ENCODE measurements at places on chromosomes 2 and 18.

DNA sequence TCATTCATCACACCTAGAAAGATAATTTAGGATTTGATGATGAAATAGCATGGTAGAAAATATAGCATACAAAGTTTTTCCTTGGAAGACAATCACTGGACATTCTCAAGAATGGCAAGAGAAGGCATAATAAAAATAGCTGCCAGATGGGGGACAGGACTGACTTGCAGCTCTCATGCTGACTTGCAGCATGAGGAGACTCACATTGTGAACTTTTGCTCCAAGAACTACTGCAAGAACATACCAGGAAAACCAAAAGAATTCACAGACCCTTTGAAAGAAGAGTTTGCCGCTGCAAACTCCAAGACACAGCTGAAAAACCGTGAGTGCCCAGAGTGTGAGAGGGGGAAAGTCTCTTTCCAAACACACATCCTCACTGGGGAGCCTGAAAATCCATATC is 47.0 kb downstream of the CRYGD start:
- DNase-seq = no peak

DNA sequence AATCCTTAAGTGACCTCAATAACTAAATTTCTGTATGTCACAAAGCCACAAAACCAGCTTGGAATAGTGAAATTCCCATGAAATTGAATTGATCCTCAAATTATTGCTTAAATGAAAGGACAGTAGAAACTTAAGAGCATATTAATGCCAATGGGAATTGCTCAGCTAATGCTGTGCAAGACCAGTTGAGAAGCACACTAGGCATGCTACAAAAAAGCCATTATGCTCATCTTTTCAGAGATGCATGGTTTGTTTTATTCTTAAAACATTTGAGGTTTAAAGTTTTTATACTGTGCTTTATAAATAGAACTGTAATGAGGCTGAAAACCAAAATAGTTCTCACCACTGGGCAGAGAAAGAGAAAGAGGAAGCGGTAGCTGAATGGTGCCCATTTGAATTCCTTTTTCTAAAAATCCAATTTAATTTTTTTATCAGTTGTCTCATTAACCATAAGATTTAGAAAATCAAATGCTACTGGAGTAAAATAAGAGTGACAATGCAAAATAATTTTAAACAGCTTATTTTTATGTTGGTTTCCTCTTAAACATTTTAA is 98.6 kb downstream of the LNPK start:
- DNase-seq = no peak

GRCh38 chr18:42781298-42781815 is 334.1 kb downstream of the RIT2 start:
- no peak for DNase-seq

GRCh38 chr2:220154304-220154703 is 526.9 kb downstream of the SLC4A3 start:
- no peak for DNase-seq

GRCh38 chr2:25333981-25334380 is 7.7 kb downstream of the DNMT3A start:
- no peak for DNase-seq

DNA sequence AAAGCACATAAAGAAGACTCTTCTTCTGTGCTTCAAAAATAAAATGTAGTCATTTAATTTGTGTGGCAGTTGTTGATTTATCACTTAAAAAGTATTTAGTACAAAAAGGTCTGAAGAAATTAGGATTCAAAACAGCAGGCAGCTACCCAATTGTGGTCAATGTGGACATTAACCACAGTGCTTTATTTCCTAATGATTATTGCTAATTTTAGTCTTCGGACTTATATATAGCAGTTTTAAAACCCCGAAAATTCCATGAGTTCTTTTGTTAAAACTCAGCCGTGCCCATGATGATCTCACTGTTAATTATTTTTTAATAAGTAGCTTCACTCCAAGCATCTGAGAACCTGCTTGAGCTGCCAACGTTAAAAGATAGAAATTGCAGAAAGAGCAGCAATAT is 594.3 kb downstream of the STK39 start:
- DNase-seq = no peak

DNA sequence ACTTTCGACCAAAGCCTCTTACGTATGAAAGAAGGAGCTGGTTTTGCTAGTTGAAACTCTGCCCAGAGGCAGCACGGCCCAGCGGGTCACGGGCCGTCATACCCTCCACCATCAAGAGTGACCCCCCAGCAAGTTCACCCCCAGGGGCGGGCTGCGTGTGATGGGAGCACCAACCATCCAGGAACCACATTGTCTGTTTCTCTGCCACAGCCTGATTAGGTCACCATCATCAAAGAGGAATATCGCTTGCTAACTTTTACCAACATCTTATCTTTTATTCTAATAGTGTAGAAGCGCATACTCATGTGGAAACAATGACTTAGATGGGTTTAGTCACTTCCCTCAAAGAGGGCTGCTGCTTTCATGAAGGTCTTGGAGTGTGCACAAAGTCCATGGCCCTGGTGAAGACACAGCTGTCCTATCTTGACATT is 116.6 kb upstream of the SMIM21 start:
- DNase-seq = no peak

- DNase-seq = no peak
Measured at GRCh38 chr2:223578846-223579245, 23.3 kb downstream of the SCG2 start.

- no peak for DNase-seq
Measured at GRCh38 chr2:82596581-82596980, 1862.5 kb downstream of the SUCLG1 start.

DNA sequence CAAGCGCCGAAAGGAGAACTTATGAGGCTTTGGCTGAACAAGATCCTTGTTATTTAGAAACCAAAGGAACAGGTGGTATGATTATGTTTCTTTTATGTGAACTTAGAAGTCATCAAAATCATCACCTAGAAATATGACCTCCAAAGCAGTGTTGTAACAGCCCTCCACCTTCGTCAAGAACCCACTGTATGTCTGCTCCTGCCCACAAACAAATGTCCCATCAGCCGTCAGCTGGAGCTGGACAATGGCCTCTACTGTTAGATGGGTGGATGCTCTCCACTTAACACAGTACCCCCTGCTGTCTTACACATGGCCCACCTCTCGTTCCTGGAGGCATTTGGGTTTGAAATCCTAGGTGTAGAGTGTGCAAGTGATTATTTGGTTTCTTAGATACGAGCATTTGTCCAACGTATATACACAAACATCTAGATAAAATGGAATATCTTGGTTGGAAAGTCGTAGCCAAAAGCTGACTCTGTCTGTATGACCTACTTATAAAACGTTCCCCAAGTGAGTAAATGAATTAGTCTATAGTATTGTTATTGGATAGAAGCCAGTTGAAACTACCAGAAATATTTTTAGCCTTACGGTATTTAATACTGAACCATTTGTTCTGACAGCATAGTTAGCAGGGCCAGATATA is 113.0 kb downstream of the CRIM1 start:
- DNase-seq = no peak

DNA sequence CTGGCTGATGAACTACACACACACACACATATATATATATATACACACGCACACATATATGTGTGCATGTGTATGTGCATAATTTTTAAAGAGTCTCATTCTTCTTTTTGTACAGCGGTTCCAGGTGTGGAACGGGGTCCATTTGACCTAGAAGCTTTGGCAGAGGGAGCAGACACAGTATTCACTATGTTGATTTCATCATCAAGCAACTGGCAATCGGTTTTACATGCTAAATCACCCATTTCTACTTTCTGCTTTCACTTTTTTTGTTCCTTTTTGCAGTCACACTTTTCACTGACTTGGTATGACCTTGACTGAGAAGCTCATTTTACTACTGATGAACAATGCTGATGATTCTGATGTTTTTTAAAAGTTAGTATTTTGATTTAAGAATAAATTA is 63.0 kb upstream of the PGAP1 start:
- DNase-seq = no peak

GRCh38 chr2:28314968-28315367 is 77.7 kb upstream of the FOSL2 start:
- DNase-seq = no peak

DNA sequence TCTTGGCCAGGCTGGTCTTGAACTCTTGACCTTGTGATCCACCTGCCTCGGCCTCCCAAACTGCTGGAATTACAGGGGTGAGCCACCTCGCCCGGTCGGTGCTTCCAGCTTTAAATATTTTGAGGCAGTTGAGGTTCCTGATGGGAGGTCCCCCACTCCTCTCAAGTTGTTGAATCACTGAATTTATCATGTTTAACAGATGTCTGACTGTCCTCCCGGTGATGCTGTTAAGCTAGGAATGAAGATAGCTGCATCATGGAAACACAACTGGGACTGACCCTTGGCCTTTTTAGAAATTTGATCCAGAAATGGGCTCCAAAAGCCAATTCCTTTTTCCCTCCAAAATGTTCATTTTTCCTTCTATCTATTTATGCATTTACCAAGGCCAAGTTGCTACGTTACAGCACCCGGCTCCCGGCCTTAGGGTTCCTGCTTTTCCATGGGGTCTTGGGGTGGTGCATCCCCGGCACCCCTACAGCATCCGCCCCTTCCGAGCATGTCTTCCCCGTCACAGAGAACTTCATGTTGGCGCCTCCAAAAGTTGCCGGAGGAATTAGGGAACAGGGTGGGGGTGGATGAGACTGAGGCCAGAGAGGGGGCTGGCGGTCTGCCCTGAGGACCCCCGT is 43.9 kb downstream of the PAX8 start:
- DNase-seq = no peak

- no peak for DNase-seq
Measured at GRCh38 chr2:11703700-11704099, 33.7 kb upstream of the NTSR2 start.

DNA sequence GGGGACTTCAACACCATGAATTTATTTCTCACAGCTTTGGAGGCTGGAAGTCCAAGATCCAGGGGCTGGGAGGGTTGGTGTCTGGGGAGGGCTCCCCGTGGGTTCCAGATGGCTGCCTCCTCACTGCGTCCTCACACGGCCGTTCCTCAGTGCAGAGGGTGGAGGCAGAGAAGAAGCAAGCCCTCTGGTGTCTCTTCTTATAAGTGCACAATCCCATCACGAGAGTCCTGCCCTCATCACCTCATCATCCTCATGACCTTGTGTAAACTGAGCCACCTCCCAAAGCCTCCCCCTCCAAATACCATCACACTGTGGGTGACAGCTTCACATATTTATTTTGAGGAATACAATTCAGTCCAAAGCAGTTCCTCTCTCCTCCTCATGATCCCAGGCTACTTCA is 26.3 kb downstream of the TMEM163 start:
- DNase-seq = no peak

DNA sequence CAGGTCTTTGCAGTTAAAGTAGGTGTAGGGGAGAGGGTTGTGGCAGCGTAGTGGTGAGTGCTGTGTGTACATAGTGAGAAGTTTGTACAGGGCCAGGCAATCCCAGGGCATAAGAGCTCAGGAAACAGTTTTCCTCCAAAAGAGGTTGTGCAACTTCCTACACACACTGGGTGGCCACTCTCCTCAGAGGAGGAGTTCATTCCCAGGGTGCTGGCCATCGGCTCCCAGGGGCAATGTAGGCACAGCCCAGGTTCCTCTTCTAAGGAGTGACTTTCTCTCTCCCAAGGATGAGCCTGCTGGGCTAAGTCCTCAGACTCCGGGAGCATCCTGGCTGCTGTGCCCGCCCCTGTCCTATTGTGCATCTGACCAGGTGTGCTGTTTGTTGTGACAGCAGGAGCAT is 3.0 kb downstream of the ACOXL start:
- DNase-seq = no peak

DNA sequence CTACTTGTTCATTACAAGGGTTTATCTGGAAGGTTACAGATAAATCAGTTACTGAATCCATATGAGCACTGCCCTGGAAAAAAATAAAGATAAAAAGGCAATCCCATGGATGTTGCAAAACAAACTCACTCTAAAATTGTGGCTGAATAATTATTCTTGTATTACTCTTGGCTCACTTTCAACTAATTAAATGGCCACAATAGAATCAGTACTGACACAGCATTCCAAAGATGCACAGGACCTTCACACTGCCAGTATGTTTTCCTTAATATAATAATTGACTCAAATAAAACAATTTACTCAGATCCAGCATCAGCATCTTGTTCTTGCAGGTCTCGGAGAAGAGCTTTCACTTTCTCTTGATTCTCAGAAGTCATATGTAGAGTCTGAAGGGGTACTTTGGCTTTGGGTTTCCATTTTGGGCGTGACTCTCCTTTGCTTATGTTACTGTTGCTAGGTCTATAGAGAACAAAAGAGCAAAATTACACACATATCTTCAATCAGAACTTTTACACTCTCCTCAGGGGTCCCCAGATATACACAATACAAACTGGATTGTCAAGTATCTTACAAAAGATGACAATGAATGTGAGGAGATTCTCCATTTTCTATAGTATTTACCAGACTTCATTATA is 12.6 kb downstream of the DHX57 start:
- DNase-seq = no peak

Data from stimulated activated CD4-positive, alpha-beta T cell treated with anti-CD3 and anti-CD28 coated beads, Interleukin-1b, Interleukin-23, amount 100 ng/mL, for 4 hours (primary cell).